ENCODE measurements at places on chromosomes 7 and 10. TPM values are rescaled to one million over a fixed set of nuclear protein-coding genes. Genes with fewer than 3 reads are reported as not detected.

DNA sequence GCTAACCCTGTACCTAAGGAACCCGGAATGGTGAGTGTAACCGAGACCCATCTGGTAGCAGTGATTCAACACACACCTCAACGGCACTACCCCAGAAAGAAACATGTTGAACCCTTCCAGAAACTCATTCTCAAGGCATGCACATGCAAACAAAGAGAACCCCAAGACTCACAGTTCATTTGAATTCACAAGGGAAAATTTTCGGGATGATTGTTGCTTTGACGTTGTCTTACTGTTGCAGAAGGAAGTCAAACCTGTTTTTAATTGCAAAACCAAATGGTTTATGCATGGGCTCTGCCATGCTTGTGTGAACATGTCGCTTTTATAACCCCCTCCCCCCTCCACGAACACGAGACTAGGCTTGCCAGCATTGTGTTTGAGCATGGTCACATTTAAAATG, 539.7 kb downstream of the GATA3 start:
- DNase-seq, result no peak
- peak overlapping the region; percentile 37 for H3K27ac ChIP-seq
- H3K36me3 ChIP-seq, result no peaks in the 10 kb centered on the region
- no peaks in the 10 kb centered on the region for H3K27me3 ChIP-seq

GRCh38 chr7:42351316-42351935, 114.4 kb upstream of the GLI3 start:
- no peaks in the 10 kb centered on the region for H3K27me3 ChIP-seq
- DNase-seq, result no peak
- no peaks in the 10 kb centered on the region for H3K36me3 ChIP-seq
- H3K4me3 ChIP-seq, result no peak overlapping the region

PDZD8 gene
- total RNA-seq, result 29.2 TPM

DNA sequence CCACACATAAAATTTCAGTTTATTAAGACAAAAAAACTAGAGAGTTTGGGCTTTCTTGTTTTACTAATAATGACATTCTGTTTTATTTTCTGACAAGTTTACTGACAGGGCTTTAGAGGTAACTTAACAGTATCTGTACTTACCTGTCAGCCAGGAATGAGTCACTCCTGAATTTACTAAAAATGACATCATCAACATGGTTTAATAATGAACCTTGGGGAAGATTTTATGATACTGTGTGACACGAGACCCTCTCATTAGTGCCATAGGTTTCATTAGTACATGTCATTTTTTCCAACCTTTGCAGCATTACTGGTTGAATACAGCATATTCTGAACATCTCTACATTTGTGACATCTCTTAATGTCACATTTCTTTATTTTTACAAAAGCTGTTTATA, 131.1 kb downstream of the KCND2 start:
- H3K27me3 ChIP-seq, result no peaks in the 10 kb centered on the region
- H3K4me1 ChIP-seq, result peaks cover 45% of the 10 kb centered on the region
- H3K27ac ChIP-seq, result peak overlapping the region; percentile 19
- no peak for DNase-seq
- no peaks in the 10 kb centered on the region for H3K36me3 ChIP-seq

DNA sequence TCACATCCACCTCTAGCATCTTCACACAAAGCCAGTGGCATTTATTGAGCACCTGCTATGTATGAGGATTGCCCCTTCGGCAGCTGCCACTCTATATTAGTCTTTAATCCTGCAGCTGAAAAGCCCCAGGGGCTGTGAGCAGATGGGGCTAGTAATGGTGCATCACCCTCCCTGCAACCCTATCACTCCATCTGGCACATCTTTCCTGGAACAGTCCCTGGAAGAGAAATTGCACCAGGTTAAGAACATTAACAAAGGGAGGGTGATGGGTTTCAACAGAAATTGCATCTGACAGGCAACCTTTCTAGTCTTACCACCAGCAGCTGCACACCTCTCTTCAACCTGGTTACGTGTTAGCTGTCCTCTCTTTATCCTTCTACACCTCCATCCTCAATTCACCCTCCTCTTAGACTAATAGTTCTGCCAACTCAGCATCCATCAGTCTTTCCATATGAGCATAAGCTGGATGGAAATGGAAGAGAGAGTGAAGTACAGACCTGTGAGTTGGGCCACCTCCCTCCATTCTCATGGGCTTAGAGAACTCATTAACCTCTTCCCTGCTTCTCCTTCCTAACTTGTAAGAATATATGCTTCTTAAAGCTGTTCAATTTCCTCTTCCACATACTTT, 168.6 kb upstream of the NEBL start:
- H3K4me1 ChIP-seq, result peaks cover 16% of the 10 kb centered on the region
- DNase-seq, result no peak
- H3K4me3 ChIP-seq, result no peak overlapping the region
- H3K36me3 ChIP-seq, result no peaks in the 10 kb centered on the region
- no peak overlapping the region for H3K27ac ChIP-seq

GRCh38 chr10:17407047-17407446, 47.3 kb downstream of the ST8SIA6 start:
- no peak overlapping the region for H3K27ac ChIP-seq
- H3K4me1 ChIP-seq, result peaks cover 17% of the 10 kb centered on the region
- DNase-seq, result no peak
- no peaks in the 10 kb centered on the region for H3K36me3 ChIP-seq
- no peaks in the 10 kb centered on the region for H3K27me3 ChIP-seq

- H3K27ac ChIP-seq, result no peak overlapping the region
- H3K27me3 ChIP-seq, result no peaks in the 10 kb centered on the region
- DNase-seq, result no peak
- H3K4me3 ChIP-seq, result no peak overlapping the region
These were observed 33.2 kb downstream of the BLVRA start for GRCh38 chr7:43791665-43792064.

DNA sequence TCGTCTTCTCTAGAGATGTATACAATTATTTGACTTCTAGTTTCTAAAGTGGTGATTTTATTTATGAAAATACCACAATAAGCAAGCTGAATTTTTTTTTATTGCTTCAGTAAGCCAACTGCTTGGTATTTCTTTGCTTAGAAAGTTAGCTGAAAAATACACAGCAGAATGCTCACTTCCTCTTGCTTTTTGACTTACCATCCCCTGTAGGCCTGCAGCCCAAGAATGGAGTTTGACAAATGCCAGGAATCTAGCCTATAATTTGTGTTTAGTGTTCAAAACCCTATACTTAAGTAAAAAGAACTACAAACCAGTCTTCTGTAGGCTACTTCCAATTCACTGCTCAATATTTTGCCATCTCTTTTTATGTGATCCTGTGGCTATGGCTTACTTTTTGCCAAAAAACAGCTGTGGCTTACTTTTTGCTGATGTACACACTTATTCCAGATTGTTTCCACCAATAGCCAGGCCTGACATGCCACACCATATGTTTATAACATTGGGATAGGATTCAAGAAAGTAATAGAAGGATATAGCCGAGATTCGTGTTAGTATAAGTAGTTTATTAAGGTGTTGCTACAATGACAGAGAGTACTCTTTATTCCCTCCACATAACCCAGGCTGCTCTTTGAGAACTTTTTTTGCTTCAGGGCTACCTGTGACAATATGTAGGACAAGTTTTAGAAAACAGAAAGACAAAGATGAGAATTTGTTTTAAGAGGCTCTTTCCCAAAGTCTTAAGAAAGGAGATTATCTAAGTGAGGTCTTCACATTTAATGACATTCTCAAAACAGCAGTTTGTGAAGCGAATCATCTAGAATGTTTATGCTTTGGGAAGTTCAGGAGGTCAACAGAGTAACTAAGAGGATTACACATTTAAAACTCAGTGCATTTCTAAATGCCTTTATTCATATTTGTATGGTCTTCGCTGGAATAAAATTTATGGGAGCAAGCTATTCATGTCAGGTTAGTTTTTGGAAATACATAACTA, 263.9 kb upstream of the FZD1 start:
- H3K27me3 ChIP-seq, result no peaks in the 10 kb centered on the region
- peaks cover 18% of the 10 kb centered on the region for H3K36me3 ChIP-seq
- no peak overlapping the region for H3K4me3 ChIP-seq
- DNase-seq, result no peak
- H3K27ac ChIP-seq, result peak overlapping the region; percentile 16

GRCh38 chr7:9029681-9030530, 596.5 kb downstream of the NXPH1 start:
- no peak for DNase-seq
- no peaks in the 10 kb centered on the region for H3K36me3 ChIP-seq

- no peaks in the 10 kb centered on the region for H3K36me3 ChIP-seq
- H3K4me3 ChIP-seq, result no peak overlapping the region
- no peak for DNase-seq
These were observed 56.2 kb downstream of the PTPRE start for GRCh38 chr10:127963136-127963535.

GRCh38 chr7:40402661-40403060, 267.9 kb downstream of the SUGCT start:
- peak overlapping the region; percentile 51 for H3K27ac ChIP-seq
- H3K27me3 ChIP-seq, result no peaks in the 10 kb centered on the region
- H3K4me1 ChIP-seq, result peaks cover 18% of the 10 kb centered on the region
- peaks cover 4% of the 10 kb centered on the region for H3K36me3 ChIP-seq
- no peak overlapping the region for H3K4me3 ChIP-seq
- DNase-seq, result no peak

MYL10 gene
- not detected for total RNA-seq

OR2A1 gene
- total RNA-seq, result 0.27 TPM

- DNase-seq, result no peak
- H3K4me1 ChIP-seq, result peaks cover 27% of the 10 kb centered on the region
- no peak overlapping the region for H3K27ac ChIP-seq
- peaks cover 5% of the 10 kb centered on the region for H3K27me3 ChIP-seq
These were observed 651.5 kb downstream of the LRMDA start for GRCh38 chr10:76082956-76083355.

- H3K36me3 ChIP-seq, result no peaks in the 10 kb centered on the region
- no peak for DNase-seq
- H3K27me3 ChIP-seq, result no peaks in the 10 kb centered on the region
- H3K27ac ChIP-seq, result no peak overlapping the region
These were observed 1025.1 kb downstream of the GRM8 start for GRCh38 chr7:126227643-126228042.

CYP2C8 gene
- total RNA-seq, result 5.8 TPM

ABCB1 gene
- 1.7 TPM for total RNA-seq

UCN3 gene
- not detected for total RNA-seq

DNA sequence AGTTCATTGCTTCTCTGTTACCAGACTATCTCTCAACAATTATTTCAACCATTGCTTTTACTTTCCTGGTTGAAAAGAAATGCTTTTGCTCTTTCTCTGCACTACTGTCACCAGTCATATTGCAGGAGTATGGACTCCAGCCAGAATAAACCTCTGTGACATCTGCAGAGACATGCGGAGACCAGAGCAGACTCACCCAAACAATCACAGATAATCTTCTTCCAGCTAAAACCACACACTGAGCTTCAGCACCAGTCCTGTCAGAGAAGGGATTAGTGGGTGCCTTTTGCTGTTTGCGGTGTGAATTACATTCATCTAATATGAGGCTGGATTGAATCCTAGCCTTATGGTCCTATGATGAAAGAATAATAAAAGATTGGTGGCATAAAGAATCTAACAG, 258.6 kb downstream of the CNTNAP2 start:
- H3K27me3 ChIP-seq, result peaks cover 6% of the 10 kb centered on the region
- no peak overlapping the region for H3K4me3 ChIP-seq
- no peak for DNase-seq
- no peaks in the 10 kb centered on the region for H3K36me3 ChIP-seq
- no peak overlapping the region for H3K27ac ChIP-seq

NMT2 gene
- 20.0 TPM for total RNA-seq

GPR85 gene
- 1.8 TPM for total RNA-seq

DNA sequence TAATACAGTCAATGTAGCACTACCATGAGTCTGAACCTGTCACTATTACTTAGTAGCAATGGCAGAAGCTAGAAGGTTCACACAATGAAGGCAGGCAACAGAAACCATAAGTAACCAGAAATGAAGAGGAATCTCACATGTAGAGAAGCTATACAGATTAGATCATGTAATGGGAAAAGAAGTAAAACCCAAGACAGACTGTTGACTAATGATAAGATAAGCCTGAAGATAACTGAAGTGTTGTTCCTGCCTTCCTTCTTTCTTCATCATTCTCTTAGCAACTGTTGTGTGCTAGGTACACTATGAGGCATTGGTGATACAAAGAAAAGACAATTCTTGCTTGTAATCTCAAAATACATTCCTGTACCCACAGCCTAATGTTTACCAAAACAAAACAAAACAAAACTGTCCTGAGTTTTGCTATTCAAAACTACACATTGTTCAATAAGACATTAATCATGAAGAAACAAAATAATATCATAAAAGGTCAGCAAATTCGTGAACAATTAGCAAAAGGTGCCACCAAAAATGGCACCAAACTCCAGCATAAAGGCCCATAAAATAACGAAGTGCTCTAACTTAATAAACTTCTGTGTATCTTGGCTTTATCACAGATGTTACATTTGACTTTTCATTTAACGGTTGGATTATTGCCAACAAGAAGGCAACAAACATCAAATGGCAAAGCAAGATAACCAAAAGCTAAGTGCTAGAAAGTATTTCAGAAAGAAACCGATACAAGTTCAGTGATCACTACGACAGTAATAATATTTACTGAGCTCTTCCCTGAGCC, 27.1 kb downstream of the ZNF800 start:
- no peaks in the 10 kb centered on the region for H3K4me1 ChIP-seq
- DNase-seq, result no peak
- H3K36me3 ChIP-seq, result peaks cover 3% of the 10 kb centered on the region
- H3K27ac ChIP-seq, result no peak overlapping the region
- H3K27me3 ChIP-seq, result no peaks in the 10 kb centered on the region
- H3K4me3 ChIP-seq, result no peak overlapping the region

DNA sequence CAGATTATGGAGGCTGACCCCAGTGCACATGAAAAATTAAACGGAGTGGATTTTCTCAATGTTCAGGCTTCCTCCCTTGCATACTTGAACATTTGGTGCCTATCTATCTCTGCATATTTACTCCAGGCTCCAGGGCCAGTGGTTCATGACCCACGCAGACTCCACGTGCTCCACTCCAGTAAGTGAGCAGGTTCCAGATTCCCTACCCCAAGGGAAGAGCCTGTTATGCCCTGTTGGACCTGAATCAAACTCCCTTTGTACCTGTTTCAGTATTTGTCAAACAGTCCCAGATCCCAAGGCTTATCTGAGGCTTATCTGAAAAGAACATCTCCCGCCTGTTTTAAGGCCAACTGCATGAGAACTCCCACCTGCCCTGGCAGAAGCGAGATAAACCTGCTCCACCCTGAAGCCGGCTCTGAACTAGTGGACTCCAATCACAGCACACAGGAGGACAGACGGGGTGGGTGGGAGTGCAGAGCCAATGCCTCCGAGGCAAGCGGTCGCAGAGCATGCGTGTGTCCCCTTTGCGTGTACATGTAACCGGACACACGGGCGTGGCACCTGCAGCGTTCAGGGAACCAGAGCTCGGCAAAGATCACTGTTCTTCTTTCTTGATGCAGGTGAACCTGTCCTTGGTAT, 2.3 kb upstream of the FUOM start:
- H3K36me3 ChIP-seq, result peaks cover 17% of the 10 kb centered on the region
- peaks cover 26% of the 10 kb centered on the region for H3K4me1 ChIP-seq
- H3K27ac ChIP-seq, result peak overlapping the region; percentile 84
- no peaks in the 10 kb centered on the region for H3K27me3 ChIP-seq
- no peak for DNase-seq

HYAL4 gene
- total RNA-seq, result not detected

Measured in mesothelial cell of epicardium (in vitro differentiated cells).